GM12865 (cell line): ENCODE measurements at places on chromosomes 11 and 22.

DNA sequence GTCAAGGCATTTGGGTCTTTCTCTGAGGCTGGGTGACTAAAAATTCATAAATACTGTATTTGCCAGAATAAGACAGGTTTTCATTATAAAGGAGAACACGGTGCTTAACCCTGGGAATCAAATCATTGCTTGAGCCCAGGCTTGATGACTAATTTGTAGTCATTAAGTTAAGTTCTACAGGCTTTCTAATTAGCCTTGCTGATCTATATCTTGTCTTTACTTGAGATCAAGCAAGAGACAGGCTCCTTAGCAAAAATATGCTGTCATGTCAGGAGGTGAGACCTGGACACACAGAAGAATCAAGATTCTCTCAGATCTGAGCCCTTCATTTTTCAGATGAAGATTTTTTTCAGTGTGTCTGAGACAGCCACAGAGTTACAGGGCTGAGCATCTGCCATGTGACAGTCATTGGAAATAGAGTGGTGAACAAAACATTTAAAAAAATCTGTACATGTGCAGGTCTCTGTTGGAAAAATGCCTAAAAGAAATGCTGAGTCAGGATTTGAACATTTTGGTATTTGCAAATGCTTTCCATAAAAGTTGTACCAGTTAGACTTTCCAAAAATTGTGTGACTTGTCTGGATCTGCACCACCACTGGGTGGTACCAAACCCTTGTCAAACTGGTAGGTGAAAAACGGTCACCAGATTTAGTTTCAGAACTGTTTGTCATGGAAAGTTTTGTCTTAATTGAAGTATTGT lies 14.6 kb downstream of the ACAT1 start:
- DNase-seq = peak; percentile 49

- no peak for DNase-seq
Measured at GRCh38 chr11:74842967-74843366, 94.3 kb downstream of the RNF169 start.

DNA sequence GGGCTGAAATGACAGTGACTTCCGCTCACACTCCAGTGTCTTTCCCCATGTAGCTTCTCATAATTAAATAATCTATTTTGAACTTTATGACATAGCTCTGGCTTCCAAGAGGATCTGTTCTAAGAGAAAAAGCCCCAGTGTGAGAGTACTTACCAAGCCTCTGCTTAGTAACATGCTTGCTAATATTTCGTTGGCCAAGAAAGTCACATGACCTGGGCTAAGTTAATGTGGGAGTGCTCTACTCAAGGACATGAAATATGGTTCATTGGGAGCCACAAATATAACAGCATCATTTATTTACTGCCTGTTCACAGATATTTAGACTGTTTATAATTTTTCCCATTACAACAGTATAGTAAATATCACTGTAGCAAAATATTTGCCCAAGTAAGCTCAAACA lies 42.5 kb downstream of the CCDC73 start:
- no peak for DNase-seq

- peak; percentile 83 for DNase-seq
Measured at GRCh38 chr22:35045451-35045850, 20.5 kb upstream of the ISX start.

DNA sequence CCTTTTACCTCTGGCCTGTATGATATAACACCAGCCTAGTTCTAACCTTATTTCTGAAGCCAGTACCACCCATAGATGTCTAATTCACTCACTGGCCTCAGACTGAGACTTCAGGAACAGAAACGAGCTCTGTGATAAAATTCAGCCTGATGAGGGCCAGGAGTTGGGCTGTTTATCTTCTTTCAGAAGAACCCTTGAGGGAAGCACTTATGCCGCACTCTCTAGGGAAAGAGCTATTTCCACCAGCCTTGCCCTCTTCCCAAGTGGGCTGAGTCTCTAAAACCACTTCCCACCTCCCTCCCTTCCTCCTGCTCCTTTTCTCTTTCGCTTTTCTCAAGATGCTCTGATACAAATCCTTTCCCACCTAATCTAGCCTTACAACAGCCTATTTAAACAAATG lies 2.0 kb upstream of the OR52B4 start:
- DNase-seq = no peak

DNA sequence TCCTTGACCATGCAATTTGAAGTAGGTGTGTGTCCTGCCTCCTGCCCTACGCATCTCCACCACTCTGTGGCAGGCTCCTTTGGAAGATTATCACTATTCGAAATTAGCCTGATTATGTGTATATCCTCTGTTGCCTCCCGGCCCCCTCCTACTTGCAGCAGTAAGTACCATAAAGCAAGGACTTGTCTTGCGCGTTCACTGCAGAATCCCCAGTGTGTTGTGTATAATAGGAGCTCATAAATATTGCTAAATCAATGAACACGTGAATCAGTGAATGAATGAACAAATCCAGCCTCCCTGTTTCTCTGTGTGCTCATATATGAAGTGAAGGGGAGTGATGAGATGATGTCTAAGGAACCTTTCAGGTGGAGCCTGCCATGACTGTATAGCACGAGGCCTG lies 210.7 kb downstream of the DBX1 start:
- no peak for DNase-seq

DNA sequence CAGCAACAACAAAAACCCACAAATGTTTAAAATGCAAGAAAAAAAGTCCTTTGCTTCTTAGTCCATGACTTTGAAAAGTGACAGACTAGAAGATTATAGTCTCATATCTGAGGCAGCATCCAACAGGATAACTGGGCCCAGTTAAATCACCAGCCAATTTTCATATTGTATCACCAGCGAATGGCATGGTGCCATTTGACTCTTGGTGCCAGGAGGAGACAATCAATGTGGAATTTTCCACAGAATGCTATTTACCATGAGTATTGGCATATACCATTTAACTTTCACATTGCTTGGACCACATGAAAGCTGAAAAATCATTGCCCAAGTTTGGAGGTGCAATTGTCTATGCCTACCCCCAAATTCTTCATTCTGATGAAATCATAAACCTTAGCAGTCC lies 255.5 kb downstream of the TENM4 start:
- DNase-seq = no peak

DNA sequence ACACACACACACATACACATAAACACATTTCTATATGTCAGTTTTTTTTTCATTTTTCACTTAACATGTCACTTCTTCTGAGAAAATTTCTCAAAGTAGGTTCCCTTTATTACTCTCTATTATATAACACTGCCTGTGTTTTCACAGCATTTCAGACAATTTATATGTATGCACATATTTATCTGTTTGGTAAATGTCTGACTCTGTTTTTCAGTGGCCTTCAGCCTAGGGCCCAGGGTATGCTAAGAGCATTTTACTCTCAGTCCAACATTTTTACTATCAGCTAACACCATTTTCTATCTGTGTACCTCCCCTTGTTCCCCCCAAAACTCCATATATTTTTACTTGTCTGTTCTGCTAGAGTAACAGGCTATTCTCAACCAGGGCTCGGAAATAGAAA lies 92.3 kb downstream of the ANO3 start:
- no peak for DNase-seq

- peak; percentile 29 for DNase-seq
Measured at GRCh38 chr11:116072601-116073410, 568.6 kb upstream of the CADM1 start.

GRCh38 chr11:95487391-95487790 lies 256.4 kb upstream of the SESN3 start:
- peak; percentile 91 for DNase-seq

- no peak for DNase-seq
Measured at GRCh38 chr11:70319396-70320076, 49.0 kb downstream of the PPFIA1 start.

DNA sequence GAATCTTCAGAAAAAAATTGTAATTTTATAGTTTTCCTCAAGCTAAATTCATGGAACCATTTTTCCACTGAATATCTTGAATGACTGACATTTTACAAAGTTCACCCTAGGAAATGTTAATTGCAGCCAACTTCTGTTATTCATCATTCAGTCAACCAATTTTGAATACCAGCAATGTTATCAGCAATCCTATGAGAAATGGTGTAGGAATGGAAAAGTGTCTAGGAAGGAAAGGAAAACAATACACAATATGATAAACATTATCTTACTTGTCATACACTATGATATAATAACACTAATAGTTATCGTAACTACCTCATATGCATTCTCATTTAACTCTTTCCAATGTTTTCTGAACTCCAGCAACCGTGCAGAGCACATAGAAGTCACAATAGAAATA lies 790.5 kb upstream of the LRRC4C start:
- no peak for DNase-seq

DNA sequence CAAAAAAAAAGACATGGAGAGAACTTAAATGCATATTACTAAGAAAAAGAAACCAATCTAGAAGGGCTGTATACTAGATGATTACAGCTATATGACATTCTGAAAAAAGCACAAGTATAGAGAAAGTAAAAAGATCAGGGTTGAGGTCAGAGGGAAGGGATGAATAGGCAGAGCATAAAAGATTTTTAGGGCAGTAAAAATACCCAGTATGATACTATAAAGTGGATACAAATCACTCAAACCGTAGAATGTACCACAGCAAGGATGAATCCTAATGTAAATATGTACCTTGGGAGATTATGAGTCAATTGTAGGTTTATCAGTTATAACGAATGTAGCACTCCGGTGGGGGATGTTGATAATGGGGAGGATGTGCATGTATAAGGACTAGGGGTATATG lies 29.4 kb upstream of the SMCO4 start:
- no peak for DNase-seq

DNA sequence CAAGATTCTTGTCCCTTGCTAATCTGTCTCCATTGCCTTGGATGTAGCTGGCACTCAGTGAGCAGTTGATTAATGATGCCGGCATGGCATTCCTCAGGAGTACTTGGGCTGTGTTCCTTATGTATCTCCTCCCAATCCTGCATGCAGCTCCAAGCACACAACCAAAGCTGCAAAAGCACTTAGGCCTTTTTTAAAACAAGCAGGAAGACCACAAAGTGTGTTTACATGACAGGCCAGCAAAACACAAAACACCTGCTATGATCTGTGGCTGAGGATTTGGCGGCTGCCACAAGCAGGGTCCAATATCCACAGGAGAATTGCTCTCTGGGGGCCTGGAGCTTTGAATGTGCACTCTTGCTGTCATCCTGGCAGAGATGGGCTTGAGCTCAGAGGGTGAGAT lies 8.9 kb downstream of the ABTB2 start:
- no peak for DNase-seq

DNA sequence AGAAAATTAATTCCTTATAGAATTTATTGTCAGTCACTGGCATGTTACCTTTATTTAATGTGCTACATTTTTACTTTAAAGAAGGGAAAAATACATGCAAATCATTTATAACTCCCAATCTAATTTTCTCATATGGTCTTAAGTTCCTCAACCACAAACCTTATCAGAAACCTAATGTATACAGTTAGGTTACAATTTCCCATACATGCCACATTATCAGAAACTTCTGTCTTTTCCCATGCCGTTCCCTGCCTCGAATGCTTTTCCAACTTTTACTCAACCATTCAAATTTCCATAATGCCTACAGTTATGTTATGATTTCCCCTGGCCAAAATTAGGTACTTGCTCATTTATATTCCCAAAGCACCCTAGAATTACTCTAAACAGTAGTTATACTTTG lies 13.5 kb downstream of the RSF1 start:
- DNase-seq = no peak

DNA sequence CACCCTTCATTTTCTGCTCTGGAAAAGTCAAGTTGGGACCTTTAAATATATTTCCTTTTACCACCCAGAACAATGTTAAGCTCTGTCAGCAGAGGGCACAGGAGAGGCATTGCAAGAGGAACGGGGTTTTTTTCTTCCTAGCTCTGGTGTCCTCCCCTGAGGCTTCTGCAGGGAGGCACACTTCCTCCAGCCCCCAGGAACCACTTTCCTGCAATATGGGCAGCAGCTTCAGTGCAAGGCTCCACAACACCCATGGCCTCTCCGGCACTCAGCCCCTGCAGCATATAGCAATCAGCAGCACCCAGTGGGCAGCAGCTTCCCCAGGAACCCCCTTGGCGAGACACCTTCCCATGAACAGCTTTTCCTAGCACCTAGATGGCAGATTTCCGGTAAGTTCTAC lies 101.4 kb downstream of the SYT9 start:
- DNase-seq = peak; percentile 58

- DNase-seq = peak; percentile 63
Measured at GRCh38 chr11:64251016-64251752, at the start of gene PLCB3. Gene PLCB3, plus strand, starts transcription at chr11:64251530. Its CDS starts 120 bp downstream, at chr11:64251650.

GRCh38 chr11:28339488-28339887 lies 231.3 kb downstream of the METTL15 start:
- no peak for DNase-seq

- DNase-seq = no peak
Measured at GRCh38 chr11:125376856-125377255, 119.2 kb downstream of the FEZ1 start.

- no peak for DNase-seq
Measured at GRCh38 chr22:38986629-38987028, 4.5 kb downstream of the APOBEC3B start.

DNA sequence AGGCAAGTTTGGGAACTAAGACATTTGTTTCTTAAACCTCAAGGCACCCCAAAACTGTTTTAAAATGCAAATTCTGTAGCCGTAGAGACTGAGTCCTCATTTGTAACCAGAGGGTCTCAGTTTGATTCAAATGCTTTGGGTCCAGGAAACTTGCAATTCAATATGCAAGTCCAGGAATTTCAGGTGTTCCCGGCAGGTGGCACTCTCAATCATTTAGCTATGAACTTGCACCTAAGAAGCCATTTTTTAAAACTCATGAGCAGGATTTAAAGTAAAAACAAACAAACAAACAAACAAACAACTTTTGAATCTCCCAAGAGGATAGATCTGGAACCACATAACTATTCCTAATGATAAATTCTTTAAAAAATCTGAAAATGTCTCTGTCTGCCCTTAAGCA lies 8.7 kb upstream of the ABTB2 start:
- peak; percentile 73 for DNase-seq

GRCh38 chr11:40252236-40252635 lies 1207.2 kb downstream of the LRRC4C start:
- peak; percentile 1 for DNase-seq

GRCh38 chr22:31734512-31734911 lies 15.4 kb downstream of the PRR14L start:
- DNase-seq = no peak

DNA sequence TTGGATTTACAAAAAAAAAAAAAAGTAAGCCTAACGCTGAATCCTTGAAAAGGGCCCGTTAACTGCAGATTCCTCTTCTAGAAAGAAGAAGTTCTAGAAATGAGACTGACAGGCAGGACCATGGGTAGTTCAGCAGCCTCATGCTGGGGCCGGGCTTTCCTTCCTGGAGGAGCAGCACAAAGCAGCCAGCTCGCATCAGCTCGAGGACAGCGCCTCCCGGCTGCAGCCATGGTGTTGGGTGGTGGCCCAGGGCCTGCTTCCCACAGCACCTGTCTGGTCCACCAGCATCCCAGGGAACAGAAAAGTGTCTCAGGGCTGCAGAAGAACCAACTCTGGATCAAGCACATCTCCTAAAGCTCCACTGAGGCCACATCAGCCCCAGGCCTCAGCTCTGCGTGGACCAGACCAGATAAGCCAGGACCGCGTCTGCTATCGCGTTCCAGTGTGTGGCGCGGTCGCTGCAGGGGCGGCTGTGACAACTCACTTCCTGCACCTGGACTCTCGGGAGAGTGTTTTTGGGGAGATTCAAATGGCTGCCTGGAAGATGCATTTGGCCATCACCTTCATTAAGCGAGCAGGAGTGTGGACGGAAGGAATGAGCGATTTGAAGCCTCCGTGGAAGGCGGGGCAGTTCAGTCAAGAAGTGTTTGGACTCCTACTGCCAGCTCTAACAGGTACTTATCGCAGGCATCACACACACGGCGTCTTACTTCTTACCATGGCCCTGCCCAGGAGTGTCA lies 53.5 kb downstream of the MYH9 start:
- no peak for DNase-seq

GRCh38 chr22:44448271-44448830 lies 49.7 kb downstream of the RTL6 start:
- peak; percentile 33 for DNase-seq

GRCh38 chr11:100681064-100681502 lies 6.0 kb upstream of the ARHGAP42 start:
- peak; percentile 96 for DNase-seq
